ENCODE measurements at places on chromosomes 7 and 10.
A peak's percentile ranks its signal among the peaks of the same experiment; 100 is the strongest.

GRCh38 chr7:117169907-117170306 is 153.0 kb downstream of the WNT2 start:
- DNase-seq = no peak

DNA sequence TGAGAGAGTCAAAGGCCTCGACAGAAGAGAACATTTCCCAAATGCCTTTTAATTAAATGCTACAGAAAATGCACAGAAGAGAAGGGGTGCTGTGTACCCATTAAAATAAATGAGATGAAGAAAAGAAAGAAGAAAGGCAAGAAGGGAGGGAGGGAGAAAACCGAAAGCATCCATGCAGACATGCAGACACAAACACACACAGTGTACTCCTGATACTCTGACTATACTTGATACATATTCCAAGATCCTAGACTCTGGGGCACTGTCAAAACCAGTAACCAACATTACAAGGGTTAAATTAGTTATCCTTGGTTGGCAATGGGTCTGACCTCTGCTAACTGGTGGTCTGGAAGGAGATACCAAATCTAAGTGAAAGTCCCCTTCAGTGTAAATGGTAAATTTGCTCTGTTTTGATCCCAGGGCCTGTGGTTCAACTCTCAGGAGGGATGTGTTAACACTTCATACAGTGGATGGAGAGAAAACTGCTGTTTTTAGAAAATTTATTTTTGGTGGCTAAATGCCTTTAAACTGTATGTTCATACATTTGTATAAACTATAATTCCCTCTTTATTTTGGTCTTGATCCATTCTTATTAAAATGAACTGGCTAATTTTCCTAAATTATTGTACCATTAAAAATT is 241.3 kb downstream of the GLI3 start:
- DNase-seq = no peak

DNA sequence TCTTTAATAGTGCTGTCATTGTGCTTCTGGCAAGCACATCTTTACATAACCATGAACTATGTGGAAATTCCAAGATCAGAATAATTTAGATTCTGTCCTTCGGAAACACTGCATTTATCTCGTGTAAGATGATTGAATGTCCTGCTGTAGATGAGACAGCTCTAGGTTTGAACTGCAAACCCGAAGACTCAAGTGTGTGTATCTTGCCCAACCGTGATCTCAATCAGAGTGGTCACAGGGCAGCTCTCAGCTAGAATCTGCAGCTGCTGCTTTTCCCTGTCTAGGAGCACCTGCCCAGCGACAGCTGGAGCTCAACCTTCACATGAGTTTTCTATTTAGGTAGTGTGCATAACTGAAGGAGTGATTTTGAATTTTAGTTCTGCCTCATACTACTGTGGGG is 17.5 kb upstream of the KIF20B start:
- DNase-seq = no peak

DNA sequence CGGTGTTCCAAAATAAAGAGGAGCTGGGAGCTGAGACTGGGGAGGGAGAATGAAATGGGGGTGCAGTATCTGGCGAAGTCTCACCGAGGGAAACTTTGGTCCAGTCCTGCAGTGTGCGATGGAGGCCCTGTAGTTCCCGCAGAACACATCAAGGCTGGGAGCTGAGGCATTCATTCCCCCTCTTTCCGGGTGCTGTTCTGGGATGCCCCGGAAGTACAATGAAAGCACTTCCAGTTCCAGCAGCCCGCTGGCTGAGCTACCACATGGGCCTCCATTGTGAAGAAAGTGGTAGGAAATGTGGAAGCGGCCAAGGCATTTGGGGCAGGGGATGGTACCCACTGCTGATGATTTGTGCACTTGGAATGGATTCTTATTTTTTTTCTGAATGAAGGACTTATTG is 560.7 kb downstream of the GLRX3 start:
- DNase-seq = no peak

DNA sequence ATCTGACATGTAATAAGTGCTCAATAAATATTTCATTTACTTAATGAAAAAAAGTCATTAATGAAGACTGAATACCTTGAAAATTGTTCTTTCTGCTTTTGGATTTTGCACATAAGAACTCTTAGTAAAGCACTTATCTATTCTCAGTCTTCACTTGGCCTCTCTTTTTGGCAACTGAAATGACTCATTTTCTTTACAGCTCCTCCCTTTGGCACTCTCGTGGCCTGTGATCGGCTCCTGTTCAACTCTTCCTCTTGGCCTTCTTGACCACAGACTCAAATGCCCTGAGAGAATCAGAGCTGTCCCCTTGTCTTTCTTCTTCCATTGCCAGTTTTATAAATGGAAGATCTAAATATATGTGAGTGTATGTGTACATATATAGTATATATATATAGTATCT is 54.2 kb downstream of the FOXP2 start:
- DNase-seq = no peak

- no peak for DNase-seq
Measured at GRCh38 chr10:71046747-71047146, 158.4 kb upstream of the PCBD1 start.

DNA sequence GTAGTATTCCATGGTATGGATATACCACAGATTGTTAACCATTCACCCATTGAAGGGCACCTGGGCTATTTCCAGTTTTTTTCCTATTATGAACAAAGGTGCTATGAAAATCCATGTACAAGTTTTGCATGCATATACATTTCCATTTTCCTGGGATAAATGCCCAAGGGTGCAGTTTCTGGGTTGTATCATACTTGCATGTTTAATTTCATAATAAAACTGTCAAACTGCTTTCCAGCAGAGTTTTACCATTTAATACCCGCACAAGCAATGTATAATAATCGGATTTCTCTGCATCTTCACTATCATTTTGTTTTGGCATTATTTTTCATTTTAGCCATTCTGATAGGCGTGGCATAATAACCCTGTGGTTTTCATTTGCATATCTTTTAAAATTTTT is 154.3 kb upstream of the CXCL12 start:
- no peak for DNase-seq

GRCh38 chr7:134925766-134926165 is 60.5 kb upstream of the AGBL3 start:
- no peak for DNase-seq

DNA sequence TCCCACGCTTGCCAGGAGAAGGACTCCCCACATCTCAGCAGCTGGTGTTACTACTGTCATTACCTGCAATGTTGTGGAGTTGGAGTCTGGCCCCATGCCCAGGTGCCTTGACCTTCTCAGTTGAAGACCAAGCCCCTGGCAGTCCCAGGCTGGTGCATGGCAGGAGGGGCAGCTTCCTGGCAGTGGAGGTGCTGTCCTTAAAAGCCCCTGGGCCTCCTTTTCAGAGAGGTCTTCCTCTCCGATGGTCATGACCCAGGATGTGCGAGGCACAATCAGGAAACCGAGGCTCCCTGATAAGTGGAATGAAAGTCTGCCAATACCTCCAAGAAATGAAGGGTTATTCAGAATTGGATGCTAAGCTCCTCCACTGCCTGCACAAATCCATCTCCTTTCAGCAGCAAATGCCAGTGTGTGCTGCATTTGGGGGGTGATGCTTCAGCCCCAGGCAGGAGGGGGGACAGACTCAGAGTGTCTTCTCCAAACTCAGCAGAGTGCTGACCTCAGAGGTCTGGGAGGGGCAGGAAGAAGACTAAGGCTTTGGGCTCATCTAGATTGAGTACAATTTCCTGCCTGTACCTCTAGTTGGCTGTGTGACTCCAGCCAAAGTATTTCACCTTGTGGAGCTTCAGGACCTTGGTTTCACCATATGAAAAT is 97.0 kb upstream of the DDC start:
- no peak for DNase-seq

DNA sequence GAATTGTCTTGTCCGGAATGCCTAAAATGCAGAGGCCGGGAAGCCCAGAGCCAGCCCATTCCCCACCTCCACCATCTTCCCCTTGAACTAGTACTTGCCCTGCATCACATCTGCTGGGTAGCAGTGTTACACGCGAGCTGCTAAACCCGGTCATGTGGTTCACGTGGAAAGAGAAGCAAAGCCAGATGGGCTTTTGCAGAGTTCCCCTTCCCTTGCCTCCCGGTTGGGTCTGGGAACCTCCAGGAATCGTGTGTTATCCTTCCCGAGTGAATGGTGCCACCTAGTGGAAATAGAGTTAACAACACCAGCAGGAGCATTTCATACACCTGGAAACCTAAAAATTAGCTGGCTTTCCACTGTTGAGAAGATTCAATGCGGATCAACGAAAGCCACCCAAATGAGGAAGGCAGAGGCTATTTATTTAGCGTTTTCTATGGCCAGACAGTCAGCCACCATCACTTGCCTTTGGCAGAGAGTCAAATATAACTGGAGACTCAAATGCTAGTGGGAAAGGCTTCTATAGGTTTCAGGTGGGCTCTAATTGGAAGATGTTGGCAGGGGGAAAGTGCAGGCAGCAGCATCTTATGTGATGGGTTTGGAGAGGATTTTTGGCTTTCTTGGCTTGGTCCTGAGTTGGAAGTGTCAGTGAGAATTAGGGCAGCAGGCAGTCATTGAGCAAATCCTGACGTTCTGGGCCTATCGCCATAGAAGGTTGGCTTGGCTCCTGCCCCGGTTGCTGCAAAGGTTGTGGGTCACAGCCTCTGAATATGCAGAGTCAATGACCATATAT is 12.9 kb upstream of the DENND2A start:
- DNase-seq = peak; percentile 37

- no peak for DNase-seq
Measured at GRCh38 chr7:28704706-28705105, 253.4 kb downstream of the TRIL start.

Data from activated T-cell treated with anti-CD3 and anti-CD28 coated beads, Interleukin-2, amount 50 U/mL, for 1 hour (primary cell).